Activated T-cell treated with anti-CD3 and anti-CD28 coated beads for 48 hours (primary cell): ENCODE measurements at places on chromosomes 2 and 18.

- DNase-seq: no peak
Observed at GRCh38 chr2:160632084-160632975, 138.7 kb upstream of the RBMS1 start.

DNA sequence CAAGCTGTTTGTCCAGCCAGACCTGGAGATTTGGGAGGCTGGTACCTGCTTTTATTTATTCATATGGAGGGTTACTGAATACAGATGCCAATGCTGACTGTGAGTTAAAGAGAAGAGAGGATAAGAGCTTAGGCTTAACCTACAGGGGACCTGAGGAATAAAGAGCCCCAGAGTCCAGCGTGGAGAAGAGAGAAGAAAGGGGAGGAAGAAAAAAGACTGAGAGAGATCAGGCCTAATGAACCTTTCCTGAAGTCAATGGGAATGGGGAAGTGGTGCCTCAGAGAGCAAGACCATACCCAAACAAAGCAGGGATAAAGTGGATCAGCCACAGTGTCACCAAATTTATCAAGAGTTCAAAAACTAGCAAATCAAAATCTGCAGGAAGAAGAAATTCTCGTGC is 348.6 kb upstream of the KCNH7 start:
- DNase-seq: no peak

GRCh38 chr18:25729072-25729471 is 361.3 kb downstream of the SS18 start:
- no peak for DNase-seq

GRCh38 chr2:240259201-240259923 is 118.9 kb upstream of the OTOS start:
- no peak for DNase-seq
